ENCODE measurements at places on chromosomes 16 and 17. TPM values are rescaled to one million over a fixed set of nuclear protein-coding genes. Genes with fewer than 3 reads are reported as not detected.

PRKCA gene
- 22.7 TPM for total RNA-seq

ALOX15 gene
- total RNA-seq = 0.41 TPM

SOX15 gene
- 0.84 TPM for total RNA-seq

GNG13 gene
- total RNA-seq = not detected

HBA2 gene
- total RNA-seq = not detected

TTYH2 gene
- total RNA-seq = 3.0 TPM

ADGRG1 gene
- 56.6 TPM for total RNA-seq

PRSS36 gene
- 1.1 TPM for total RNA-seq

ZFHX3 gene
- total RNA-seq = 40.1 TPM

DNA sequence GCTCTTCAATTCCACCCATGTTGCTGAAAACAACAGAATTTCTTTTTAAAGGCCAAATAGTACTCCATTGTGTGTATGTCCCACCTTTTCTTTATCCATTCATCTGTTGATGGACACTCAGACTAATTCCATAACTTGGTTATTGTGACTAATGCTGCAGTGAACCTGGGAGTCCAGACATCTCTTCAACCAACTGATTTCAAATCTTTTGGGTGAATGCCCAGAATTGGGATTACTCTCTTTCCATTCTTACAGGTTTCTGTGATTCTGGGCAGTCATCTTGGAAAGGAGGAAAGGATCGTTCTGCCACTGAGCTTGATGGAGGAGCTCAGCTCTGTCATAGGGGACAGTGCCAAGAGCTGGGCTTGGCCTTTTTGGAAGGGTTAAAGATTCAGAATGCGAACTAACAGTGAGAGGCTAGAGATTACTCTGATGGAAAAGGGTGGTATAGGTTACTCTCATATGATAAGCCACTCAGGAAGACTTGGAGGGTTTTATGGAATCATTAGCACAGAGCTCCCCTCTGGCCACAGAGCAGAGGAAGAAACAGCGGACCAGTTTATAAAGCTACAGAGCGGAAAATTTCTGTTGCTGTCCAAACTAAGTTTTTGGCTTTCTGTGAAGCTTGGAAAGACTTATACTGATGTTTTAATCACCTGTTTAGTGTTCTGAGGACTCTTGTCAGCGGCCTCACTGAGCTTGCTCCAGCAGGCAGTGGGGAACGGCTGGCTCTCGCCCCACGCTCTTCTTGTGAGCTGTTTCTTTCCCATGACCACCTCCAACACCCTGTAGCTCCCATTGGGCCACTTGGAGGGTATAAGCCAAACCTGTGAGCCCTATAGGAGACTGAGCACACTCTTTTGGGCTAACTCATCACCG, 48.3 kb downstream of the HIC1 start:
- no peak overlapping the region for H3K27ac ChIP-seq
- H3K4me1 ChIP-seq = peaks cover 14% of the 10 kb centered on the region
- H3K27me3 ChIP-seq = no peaks in the 10 kb centered on the region
- no peaks in the 10 kb centered on the region for H3K36me3 ChIP-seq
- no peak overlapping the region for H3K4me3 ChIP-seq

GRCh38 chr16:8804313-8804712, 6.7 kb downstream of the PMM2 start:
- H3K4me1 ChIP-seq = peaks cover under 1% of the 10 kb centered on the region
- H3K4me3 ChIP-seq = no peak overlapping the region
- no peaks in the 10 kb centered on the region for H3K27me3 ChIP-seq

GRCh38 chr16:68722119-68723024, 14.7 kb upstream of the CDH1 start:
- H3K27ac ChIP-seq = no peak overlapping the region
- no peaks in the 10 kb centered on the region for H3K4me1 ChIP-seq
- DNase-seq = no peak

- DNase-seq = no peak
- no peaks in the 10 kb centered on the region for H3K36me3 ChIP-seq
- H3K27ac ChIP-seq = no peak overlapping the region
These were observed 18.5 kb upstream of the KCTD5 start for GRCh38 chr16:2663553-2664546.

DNA sequence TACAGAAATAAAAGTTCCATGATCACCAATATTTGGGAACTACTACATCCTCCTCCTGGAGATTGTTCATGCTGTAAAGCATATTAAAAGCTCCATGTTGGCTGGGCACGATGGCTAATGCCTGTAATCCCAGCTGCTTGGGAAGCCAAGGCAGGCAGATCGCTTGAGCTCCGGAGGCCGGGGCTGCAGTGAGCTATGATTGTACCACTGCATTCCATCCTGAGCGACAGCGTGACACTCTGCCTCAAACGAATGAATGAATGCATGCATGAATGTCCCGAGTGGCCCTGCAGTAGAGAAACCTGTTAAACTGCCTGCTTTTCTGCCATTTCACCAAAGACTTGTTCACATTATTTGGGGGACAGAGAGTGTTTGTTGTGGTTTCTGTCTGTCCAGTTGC, 15.0 kb downstream of the CNEP1R1 start:
- H3K4me3 ChIP-seq = no peak overlapping the region
- no peak for DNase-seq
- H3K36me3 ChIP-seq = no peaks in the 10 kb centered on the region
- H3K4me1 ChIP-seq = peaks cover 4% of the 10 kb centered on the region
- H3K27ac ChIP-seq = no peak overlapping the region

DNA sequence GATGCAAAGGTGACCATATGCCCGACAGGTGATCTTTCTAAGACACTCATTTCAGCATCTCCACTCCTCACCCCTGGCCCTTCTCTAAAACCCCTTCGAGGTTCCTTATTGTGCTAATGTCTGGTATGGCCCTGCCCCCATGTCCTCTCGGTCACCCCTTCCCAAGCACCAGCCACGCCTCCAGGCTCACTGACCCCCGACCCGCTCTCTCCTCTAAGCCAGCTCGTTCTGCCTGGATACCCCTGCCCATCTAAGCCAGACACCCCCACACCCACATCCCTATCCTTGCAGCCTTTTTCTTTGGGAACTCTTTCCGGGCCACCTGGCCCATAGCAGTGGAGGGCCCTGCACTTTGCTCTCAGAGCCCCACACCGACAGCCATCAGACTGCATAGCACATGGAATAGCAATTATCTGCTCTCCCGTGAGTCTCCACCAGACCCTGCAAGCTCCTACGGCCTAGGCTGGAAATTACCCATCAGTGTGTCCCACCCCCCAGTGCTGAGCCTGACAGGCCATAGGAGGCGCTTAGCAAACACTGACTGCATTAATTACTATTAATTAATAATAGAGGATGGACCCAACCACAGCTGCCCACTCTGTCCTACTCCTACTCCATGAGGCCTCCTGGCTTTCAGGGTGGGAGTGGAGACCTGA, 176.7 kb downstream of the TMEM132E start:
- peak overlapping the region; percentile 82 for H3K27ac ChIP-seq
- peaks cover 72% of the 10 kb centered on the region for H3K27me3 ChIP-seq
- H3K36me3 ChIP-seq = no peaks in the 10 kb centered on the region
- no peak for DNase-seq
- peaks cover 12% of the 10 kb centered on the region for H3K4me1 ChIP-seq
- no peak overlapping the region for H3K4me3 ChIP-seq

GRCh38 chr17:45127548-45128300, 4.6 kb downstream of the PLCD3 start:
- H3K27me3 ChIP-seq = no peaks in the 10 kb centered on the region
- DNase-seq = no peak
- peak overlapping the region; percentile 88 for H3K27ac ChIP-seq
- no peak overlapping the region for H3K4me3 ChIP-seq
- H3K4me1 ChIP-seq = peaks cover 12% of the 10 kb centered on the region

DNA sequence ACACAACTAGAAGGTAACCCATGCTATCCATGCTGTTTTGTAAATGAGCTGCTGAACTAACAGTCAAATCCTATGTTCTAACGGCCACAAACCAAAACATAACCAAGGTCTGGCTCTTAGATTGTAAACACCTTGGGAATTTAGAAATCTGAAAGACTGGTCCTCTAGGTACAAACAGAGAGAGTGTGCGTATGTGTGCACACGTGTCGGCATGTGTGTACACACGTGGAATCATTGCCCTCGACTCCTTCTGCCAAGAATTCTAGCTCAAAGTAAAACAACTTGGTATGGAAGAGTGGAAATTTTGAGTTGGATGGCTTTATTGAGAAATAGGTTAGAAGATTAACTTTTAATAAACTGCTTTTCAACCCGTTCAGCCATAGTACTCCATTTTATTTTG, 18.1 kb upstream of the GHDC start:
- H3K4me3 ChIP-seq = no peak overlapping the region
- H3K27me3 ChIP-seq = no peaks in the 10 kb centered on the region
- no peaks in the 10 kb centered on the region for H3K4me1 ChIP-seq
- no peak overlapping the region for H3K27ac ChIP-seq
- DNase-seq = no peak
- peaks cover 19% of the 10 kb centered on the region for H3K36me3 ChIP-seq

- H3K4me3 ChIP-seq = no peak overlapping the region
- H3K36me3 ChIP-seq = no peaks in the 10 kb centered on the region
- DNase-seq = no peak
- H3K4me1 ChIP-seq = peaks cover 22% of the 10 kb centered on the region
These were observed 45.8 kb upstream of the ETV4 start for GRCh38 chr17:43591779-43592562.

DNA sequence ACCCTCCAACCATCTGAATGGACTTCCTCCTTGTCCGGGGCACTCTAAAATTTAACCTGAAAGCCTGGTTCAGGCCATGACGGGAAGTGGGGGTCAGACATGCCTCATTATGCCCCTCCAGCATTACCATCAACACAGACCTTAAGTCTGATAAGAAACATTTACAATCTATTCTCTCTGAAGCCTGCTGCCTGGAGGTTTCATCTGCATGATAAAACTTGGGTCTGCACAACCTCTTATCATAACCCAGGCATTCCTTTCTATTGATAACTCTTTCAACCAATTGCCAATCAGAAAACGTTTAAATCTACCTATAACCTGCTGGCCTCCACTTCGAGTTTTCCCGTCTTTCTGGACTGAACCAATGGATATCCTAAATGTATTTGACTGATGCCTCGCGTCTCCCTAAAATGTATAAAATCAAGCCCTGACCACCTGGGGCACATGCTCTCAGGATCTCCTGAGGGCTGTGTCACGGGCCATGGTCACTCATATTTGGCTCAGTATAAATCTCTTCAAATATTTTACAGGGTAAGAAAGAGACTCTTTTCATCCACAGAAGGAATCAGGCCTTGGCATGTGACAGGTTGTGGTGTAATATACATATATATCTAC, 45.6 kb downstream of the LYRM1 start:
- no peak overlapping the region for H3K4me3 ChIP-seq
- H3K4me1 ChIP-seq = no peaks in the 10 kb centered on the region
- H3K27me3 ChIP-seq = peaks cover 2% of the 10 kb centered on the region
- no peak for DNase-seq

DNA sequence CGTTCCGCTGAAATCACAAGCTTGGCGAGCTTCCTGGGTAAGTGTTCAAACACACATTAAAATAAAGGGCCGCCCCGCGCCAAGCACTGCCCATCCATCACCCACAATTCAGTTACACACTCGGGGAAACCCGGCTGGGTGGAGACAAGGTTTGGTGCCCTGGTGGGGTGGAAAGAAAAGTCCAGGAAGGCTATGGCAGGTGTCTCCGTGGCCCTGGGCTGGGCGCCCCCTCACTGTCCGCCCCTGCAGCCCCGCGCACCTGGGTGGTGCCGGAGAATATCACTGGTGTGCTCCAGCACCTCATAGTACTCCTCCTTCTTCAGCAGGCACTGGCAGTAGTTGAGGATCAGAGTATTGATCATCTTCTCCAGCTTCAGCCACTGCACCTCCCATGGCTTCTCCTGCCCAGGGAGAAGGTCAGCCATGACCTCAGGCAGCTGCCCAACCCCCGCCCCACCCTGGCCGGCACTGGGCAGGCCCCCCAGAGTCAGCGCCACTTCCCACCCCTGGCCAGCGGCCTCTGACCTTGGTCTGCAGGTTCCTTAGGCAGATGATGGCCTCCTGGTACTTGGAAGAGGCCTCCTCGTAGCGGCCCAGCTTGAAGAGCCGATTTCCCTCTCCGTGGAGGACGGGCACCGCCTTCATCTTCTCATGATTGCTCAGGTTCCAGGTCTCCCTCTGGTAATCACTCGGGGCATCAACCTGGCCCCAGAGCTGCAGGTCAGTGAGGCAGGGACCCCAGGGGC, 8.4 kb downstream of the AIPL1 start:
- H3K27me3 ChIP-seq = no peaks in the 10 kb centered on the region
- H3K4me3 ChIP-seq = no peak overlapping the region
- H3K27ac ChIP-seq = no peak overlapping the region
- peaks cover 13% of the 10 kb centered on the region for H3K4me1 ChIP-seq
- no peak for DNase-seq
- H3K36me3 ChIP-seq = peaks cover 6% of the 10 kb centered on the region

GRCh38 chr17:74467221-74467951, 952 bp downstream of the CD300A start:
- no peak overlapping the region for H3K27ac ChIP-seq
- H3K36me3 ChIP-seq = no peaks in the 10 kb centered on the region
- no peak overlapping the region for H3K4me3 ChIP-seq
- H3K27me3 ChIP-seq = no peaks in the 10 kb centered on the region
- H3K4me1 ChIP-seq = no peaks in the 10 kb centered on the region

DNA sequence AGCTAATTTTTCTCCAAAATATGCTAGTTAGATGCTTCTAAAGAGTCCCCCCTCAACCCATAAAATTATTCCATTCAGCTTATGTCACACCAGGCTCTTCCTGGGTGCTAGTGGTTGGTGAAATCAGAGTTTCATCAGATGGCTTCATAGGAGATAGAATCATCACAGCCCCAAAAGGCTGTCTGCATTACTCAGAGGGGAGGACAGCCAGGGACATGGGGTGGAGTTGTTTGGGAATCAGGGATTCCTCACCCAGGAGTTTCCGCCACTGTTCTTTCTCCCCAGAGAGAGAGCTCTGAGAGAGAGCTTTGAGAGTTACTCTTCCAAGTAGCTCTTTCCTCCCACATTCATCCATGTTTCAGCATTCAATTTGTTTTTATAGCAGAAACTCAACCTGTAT, 288 bp upstream of the KRT34 start:
- no peaks in the 10 kb centered on the region for H3K27me3 ChIP-seq
- H3K27ac ChIP-seq = no peak overlapping the region
- no peaks in the 10 kb centered on the region for H3K4me1 ChIP-seq
- no peak for DNase-seq
- peaks cover 5% of the 10 kb centered on the region for H3K36me3 ChIP-seq

DNA sequence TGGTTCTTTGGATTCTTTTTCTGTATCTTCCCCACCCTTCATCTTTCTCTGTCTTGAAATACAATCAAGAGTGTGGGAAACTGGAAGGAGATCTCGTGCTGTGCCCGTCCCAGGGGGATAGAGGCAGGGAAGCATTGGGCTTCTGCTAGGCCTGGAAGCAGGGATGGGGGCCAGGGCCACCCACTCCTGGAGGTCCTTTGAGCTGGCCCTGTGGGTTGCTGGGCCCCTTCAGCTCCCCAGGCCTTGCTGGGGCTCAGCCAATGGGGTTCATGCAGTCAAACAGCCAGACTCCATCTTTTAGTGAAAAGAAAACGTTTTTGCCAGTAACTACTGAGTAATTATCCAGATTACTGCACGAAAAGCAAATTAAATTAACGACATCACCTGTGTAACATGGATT, 67.8 kb downstream of the CCDC182 start:
- H3K27me3 ChIP-seq = no peaks in the 10 kb centered on the region
- no peak for DNase-seq
- no peak overlapping the region for H3K4me3 ChIP-seq
- peaks cover 6% of the 10 kb centered on the region for H3K36me3 ChIP-seq
- H3K27ac ChIP-seq = peak overlapping the region; percentile 14

GRCh38 chr16:50552476-50553101, 4.4 kb downstream of the NKD1 start:
- peaks cover 8% of the 10 kb centered on the region for H3K27me3 ChIP-seq
- peaks cover 30% of the 10 kb centered on the region for H3K36me3 ChIP-seq
- peak overlapping the region; percentile 92 for H3K4me3 ChIP-seq
- H3K27ac ChIP-seq = no peak overlapping the region

All from neural crest cell (in vitro differentiated cells).